Stimulated activated CD4-positive, alpha-beta T cell treated with anti-CD3 and anti-CD28 coated beads, Interleukin-4, amount 100 ng/mL, for 4 hours (primary cell): ENCODE measurements at places on chromosomes 13 and 19.

- DNase-seq: no peak
Measured at GRCh38 chr19:29855741-29856500, 44.1 kb downstream of the CCNE1 start.

DNA sequence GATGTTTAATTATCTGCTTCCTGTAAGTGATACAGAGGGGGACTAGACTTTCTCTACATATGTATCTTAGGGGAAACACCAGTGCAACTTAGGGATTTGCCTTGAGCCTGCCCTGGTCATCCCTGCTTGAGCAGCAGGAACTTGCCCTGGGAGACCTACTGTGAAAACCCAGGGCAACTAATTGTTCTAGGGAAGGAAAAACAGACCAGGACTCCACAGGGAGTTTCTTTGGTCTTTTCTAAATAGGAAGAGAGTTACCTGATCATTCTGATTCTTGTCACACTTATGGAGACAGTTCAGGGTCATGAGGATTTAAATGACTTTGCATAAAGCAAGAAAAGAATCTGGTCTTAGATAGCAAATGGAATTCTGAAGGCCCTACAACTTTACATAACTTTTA is 89.1 kb downstream of the WASF3 start:
- DNase-seq: no peak

- no peak for DNase-seq
Measured at GRCh38 chr13:42820451-42820850, 39.1 kb downstream of the FAM216B start.

GRCh38 chr13:60590800-60591747 is 194.1 kb downstream of the TDRD3 start:
- DNase-seq: no peak

- no peak for DNase-seq
Measured at GRCh38 chr13:77306458-77306857, 20.4 kb downstream of the MYCBP2 start.

DNA sequence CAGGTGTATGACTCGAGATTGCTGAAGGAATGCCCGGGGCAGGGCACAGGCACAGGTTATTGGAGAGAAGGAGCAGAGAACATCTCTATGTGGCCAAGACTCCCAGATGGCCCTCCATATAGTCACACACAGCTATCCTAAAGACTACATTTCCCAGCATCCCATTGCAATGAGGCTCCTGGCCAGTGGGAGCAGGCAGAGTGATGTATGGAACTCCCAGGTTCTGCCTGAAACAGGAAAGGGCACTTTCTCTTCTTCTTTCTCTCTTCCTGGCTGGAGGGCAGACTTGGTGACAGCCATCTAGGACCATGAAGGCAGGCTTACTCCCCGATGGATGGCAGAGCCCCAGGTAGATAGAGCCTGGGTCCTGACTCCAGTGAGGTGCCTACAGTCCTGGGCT is 13.5 kb downstream of the PPP1R13L start:
- no peak for DNase-seq

DNA sequence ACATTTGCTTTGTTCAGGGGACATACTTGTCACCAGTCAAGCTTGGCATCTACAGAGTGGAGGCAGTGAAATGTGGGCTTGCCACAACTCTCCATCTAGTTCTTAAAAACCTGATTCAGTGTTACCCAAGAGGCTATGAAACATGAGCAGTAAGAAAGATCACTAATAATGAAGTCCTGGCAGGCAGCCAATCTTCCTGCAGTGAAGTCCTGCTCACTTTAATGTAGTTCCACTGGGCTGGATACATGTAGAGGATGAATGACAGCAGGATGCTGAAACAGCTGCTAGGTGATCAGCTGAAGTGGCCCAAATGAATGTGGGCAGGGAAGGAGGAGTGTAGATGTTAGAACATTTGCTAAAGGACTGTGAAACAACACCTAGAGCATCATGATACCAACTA is 1213.1 kb downstream of the OLFM4 start:
- DNase-seq: no peak

DNA sequence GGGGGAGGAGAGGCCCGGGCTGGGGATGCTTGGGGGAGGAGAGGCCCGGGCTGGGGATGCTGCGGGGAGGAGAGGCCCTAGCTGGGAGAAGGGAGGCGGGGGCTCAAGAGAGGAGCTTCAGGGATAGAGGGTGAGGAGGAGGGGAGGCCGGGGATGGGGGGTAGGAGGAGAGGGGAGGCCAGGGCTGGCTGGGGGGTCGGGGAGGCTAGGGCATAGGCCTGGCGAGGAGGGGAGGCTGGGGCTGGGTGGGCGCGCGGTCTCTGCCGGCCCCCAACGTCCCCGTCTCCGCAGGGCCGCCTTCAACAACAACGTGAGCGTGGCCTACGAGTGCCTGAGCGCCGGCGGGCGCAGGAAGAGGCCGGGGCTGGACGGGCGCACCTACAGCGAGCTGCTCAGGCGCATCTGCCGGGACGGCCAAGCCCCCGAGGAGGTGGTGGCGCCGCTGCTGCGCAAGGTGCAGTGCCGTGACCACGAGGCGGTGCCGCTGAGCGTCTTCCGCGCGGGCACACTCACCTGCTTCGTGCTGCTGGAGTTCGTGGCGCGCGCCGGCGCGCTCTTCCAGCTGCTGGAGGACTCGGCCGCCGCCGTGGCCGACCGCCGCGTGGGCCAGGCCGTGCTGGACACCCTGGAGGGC is 11.4 kb downstream of the TPGS1 start:
- DNase-seq: peak; percentile 59

GRCh38 chr19:19054939-19055440 is 8.8 kb upstream of the SLC25A42 start:
- DNase-seq: no peak

- DNase-seq: no peak
Measured at GRCh38 chr19:6696239-6696820, 24.1 kb downstream of the C3 start.

DNA sequence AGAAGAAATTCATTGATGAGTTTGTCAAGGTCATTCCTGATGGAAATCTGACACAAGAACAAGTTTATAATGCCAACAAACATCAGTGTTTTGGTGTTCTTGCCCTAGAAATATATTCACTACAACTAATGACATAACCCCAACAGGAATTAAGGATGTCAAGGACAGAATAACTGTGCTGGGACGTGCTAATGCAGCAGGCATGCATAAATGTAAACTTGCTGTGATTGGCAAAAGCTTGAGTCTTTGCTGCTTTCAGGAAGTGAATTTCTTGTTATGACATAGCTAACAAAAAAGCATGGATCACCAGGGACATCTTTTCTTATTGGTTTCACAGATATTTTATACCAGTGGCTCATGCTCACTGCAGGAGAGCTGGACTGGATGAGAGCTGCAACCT is 144.6 kb downstream of the KCTD12 start:
- DNase-seq: no peak

DNA sequence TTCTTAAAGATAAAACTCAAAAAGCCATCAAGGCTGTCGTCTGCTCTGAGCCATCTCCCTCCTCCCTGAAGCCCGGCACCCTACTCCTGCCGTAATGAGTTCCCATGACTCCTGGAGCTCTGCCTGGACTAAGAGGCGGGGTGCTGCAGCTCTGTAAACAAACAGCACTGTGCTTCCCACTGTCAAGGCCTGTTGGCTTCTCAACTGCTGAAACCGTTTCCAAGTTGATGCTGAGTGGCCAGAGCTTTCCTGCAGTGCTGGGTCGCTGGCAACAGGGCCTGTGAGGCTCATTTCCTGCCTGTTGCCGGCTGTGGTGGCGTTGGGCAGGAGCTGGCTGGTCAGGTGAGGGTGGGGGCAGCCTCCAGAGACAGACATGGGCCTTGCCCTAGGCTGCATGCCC is 26.7 kb upstream of the ISYNA1 start:
- DNase-seq: no peak
